ENCODE measurements at places on chromosomes 3 and 15.

GRCh38 chr3:171375666-171376595 is 84.3 kb downstream of the TNIK start:
- DNase-seq = peak; percentile 72

- DNase-seq = no peak
Observed at GRCh38 chr15:64740311-64741170, 34.8 kb downstream of the RBPMS2 start.

DNA sequence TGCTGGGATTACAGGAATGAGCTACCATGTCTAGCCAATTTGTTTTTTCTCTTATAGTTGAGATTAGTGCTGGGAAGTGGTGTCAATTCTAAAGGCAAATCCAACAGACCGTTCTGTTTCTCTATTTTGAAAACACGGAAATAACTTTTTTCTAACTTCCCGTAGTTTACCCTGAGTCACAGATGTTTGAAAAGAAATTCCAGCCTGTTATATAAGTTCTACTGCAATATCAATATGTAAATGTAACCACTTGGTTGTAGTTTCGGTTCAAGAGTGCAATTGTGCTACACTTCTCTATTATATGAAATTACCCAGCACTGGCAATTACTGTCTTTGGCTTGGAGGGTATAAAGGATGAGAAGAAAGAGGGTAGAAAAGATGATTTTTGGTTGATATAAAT is 22.3 kb upstream of the GNB4 start:
- DNase-seq = peak; percentile 19

DNA sequence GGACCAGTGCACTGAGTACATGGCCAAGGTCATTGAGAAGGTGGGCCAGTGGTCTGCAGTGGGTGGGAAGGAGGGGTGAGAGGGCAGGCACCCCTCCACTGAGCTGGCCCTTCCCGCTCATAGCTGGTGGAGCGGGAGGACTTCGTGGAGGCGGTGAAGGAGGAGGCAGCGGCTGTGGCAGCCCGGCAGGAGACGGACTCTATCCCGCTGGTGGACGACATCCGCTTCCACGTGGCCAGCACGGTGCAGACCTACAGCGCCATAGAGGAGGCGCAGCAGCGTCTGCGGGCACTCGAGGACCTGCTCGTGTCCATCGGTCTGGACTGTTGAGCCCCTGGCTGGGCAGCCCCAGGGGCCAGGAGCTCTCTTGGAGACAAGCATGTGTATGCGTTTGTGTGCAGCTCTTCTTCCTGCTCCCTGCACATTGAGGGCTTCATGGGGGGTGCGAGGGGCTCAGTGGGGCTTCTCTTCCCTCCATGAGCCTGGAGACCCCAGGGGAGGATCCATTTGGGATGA is 7.5 kb downstream of the ABTB1 start:
- no peak for DNase-seq

DNA sequence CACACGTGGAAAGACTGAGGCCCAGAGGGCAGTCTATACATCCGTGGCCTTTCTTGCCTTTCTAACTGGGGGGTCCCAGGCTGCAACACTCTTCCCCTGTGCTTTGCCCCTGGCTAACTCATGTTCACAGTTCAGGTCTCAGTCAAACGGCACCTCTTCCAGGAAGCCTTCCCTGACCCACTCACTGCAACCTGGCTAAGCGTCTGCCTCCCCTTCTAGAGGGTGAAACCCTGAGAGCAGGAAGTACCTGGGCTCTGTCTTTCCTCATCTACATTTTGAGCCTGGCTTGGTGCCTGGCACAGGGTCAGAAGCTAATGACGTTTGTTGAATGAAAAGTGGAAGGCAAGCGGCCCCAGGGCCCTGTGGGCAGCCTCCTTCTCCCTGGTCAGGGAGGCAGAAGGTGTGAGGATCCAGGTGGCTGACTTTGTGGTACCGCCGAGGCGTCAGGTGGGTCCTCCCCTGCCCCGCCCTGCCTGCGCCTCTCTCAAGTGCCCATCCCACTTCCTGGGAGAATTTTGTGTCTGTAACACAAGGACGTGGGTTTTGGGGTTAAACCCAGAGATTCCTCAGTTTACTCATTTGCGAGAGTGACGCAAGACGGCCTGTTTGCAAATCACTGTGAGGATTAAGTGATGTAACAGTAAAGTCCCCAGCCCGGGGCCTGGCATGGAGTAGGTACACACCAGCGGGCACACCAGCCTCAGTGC is 32.1 kb downstream of the DNASE1L3 start:
- DNase-seq = no peak

DNA sequence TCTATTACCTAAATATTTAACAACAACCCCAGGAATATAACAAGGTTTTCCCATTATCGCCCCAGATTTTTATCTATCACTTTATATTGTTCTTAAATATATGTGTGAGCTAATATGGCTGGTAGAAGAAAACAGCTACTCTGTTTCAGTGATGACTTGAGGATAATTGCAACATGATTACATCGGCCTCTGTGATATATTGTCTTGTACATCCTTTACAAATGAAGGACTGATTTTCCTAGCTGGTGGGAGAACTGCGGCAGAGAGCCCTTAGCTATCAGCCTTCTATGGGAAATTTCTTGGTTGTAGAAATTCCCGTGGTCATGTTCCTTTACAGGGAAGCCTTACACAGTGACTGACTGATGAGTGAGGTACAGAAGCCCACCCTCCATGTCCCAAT is 110.9 kb upstream of the ZNF717 start:
- no peak for DNase-seq

DNA sequence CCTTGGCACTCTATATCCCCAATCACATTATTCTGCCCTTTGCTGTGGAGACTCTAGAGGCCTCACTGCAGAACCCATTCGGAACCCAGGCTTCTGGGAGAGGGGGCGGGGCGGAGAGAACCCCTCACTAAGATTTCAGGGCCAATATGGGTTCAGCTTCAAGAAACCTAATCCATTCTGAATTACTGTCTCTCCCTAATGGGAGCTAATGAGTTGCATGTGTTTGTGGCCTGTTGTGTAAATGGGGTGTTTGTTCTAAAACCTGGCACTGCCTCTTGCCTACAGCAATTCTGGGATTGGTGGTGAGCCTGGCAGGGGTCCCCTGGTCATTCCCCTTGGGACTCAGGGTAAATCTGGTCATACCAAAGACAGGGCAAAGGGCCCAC is 605 bp upstream of the RASL12 start:
- no peak for DNase-seq

DNA sequence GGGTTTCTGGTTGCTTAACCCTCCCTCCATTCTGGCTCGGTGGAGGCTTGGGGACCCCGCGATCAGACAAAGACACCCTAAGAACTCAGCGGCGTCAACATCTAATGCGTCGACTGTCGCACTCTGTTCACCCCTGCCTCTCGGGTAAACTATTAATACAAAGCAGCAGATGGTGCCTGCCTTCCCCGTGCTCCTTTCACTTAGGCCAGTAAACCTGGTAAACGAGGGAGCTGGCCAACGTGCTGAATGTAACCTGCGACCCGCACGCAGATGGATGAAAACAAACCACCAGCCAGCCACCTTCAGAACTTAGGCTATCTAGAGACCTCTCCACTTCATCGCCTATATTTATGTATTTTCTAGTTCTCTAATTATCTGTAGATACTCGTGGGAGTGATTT is 848 bp upstream of the CADPS start:
- DNase-seq = no peak

DNA sequence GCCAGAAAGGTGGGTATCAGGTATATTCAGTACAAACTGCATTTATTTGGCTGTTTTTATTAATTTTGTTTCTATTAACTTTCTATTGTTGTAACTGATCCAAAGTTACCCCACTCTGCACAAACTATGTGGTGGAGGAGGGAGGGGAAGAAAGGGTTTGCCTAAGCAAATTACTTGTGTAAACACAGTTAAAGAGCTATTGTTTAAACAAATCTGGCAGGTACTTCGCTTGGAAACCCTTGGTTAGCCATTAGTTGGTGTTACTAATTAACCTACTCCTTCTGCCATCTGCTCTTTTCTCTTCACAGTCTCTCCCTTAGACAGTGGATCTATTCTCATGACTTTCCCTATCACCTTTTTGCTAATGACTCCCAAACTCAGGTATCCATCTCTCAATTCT is 328.4 kb upstream of the NECTIN3 start:
- no peak for DNase-seq

DNA sequence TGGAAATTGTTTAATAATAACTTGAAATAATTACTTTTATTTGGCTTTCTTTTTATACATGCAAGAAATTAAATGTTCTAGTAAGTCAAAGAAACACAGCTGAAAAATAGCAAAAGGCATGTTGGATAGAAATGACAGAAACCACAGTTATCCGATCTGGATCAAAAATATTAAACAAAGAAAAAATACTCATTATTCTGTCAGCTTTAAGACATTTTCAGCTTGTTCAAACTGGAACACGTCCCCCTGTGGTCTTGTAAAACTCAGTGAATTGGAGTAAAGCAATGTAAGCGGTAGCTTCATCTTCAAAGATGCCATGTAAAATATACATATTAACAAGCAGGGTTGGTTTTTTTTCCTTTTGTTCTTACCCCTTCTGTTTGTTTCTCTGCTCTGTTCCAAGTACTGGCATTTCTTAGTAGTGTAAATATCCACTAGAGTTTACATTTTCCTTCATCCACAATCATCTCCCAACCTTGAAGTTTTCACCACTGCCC is 223.4 kb downstream of the IGSF11 start:
- DNase-seq = no peak

GRCh38 chr15:41851167-41851523 is 12.5 kb downstream of the PLA2G4B start:
- DNase-seq = no peak

- DNase-seq = peak; percentile 42
Observed at GRCh38 chr15:90327311-90327710, 24.8 kb upstream of the ZNF774 start.

DNA sequence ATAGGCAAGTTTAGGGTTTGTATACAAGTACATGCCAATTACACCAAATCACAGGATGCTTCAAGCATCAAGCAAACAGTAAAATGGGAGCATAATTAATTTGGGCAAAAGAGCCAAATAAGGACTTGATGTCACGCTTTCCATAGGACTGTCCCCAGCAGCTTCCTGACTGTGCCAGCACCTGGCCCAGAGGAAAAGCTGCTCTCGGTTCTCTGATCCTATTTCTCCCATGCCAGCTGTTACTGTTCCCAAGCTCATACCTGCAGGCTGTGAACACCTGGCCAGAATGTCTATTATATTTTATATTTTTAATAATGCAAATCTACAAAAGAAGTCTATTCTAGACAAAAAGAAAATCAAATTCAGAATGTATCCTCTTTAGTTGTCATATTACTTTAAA is 12.2 kb downstream of the ZXDC start:
- no peak for DNase-seq

- no peak for DNase-seq
Observed at GRCh38 chr15:70036585-70037291, 61.0 kb downstream of the TLE3 start.

- DNase-seq = no peak
Observed at GRCh38 chr3:61563313-61564271, 2.2 kb downstream of the PTPRG start.

GRCh38 chr3:32586356-32586755 is 15.7 kb upstream of the DYNC1LI1 start:
- peak; percentile 55 for DNase-seq

DNA sequence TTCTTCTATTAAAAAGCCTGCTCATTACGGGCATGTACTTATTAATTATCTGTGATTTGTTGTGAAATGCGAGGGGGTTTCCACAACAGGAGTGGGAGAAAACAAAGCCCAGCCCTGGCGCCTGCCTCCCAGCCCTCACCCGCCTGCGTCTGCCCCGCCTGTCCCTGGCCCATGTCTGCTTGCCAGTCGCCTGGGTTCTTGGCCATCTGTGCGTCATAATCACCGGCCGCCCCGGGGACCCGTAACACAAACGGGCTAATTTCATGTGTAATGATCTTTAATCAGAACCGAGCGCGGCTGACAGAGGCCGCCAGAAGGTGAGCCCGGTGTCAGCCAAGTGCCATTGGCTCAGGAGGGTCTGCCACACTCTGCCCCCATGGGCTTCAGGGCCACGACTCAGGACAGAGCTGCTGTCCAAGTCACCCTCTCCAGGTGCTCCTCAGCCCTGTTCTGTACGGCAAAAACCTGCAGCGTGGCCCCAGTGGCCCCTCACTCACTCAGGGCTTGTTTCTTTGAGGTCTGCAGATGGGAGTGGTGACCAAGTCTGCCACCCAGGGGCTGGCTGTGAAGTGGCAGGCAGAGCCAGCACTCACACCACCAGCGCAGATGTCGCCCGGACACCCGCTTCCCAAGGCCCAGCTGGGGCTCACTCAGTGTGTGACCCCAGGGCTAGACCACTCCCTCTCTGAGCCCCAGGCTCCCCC is 28.8 kb upstream of the TMEM115 start:
- no peak for DNase-seq

- no peak for DNase-seq
Observed at GRCh38 chr15:90588427-90588826, 58.7 kb downstream of the CRTC3 start.

GRCh38 chr3:72756900-72757299 is 91.3 kb downstream of the SHQ1 start:
- DNase-seq = peak; percentile 68

- no peak for DNase-seq
Observed at GRCh38 chr3:63015614-63016309, 140.5 kb upstream of the CADPS start.

DNA sequence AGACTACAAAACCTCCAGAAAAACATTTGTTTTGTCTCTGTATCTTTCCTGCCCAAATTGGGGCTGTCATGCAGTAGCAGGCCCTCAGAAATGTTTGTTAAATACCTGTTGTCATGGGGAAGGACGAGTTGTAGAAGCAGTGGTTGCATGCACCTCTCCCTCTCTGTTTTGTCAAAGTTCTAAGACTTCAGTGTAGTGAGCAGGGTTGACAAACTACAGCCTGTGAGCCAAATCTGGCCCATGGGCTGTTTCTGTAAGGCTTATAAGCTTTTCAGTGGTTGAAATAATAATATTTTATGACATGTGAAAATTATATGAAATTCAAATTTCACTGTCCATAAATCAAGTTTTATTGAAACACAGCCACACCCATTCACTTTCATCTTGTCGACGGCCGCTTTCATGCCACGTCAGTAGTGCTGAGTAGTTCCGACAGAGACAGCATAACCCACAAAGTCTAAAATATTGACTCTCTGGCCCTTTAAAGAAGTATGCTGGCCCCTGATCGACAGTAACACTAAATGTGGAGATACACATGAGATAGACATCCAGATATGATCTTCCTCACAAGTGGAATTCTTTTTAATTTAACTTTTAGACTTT is 102.9 kb downstream of the PDZRN3 start:
- DNase-seq = no peak

GRCh38 chr3:129505341-129505740 is 23.1 kb upstream of the RHO start:
- DNase-seq = no peak

DNA sequence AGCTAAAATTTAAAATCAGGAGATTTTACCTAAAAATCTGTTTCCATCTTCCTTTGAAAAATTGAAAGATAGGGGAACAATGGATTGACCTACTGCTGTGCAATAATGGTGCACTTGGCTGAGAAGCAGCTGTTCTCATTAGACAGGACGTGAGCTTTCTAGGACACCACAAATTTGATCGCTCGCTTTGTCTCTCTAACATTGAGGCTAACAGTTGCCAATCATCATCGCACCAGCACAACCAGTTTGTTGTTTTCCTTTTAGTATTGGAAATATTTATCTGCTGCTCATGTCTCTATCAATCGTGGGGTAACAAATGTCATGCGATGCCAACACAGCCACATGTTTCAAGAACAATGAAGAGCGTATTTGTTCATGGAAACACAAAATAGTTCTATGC is 228.8 kb upstream of the P2RY1 start:
- no peak for DNase-seq

All from suppressor macrophage (primary cell).